ENCODE measurements at places on chromosomes 11 and 22. TPM values are rescaled to one million over a fixed set of nuclear protein-coding genes. Genes with fewer than 3 reads are reported as not detected.

GRCh38 chr11:71397331-71397860, 50.8 kb downstream of the DHCR7 start:
- DNase-seq, result no peak

GRCh38 chr11:569158-569885, 6.9 kb upstream of the PHRF1 start:
- no peak for DNase-seq

Gene MS4A6E
- not detected for total RNA-seq

Gene MFNG
- 8.6 TPM for total RNA-seq

DNA sequence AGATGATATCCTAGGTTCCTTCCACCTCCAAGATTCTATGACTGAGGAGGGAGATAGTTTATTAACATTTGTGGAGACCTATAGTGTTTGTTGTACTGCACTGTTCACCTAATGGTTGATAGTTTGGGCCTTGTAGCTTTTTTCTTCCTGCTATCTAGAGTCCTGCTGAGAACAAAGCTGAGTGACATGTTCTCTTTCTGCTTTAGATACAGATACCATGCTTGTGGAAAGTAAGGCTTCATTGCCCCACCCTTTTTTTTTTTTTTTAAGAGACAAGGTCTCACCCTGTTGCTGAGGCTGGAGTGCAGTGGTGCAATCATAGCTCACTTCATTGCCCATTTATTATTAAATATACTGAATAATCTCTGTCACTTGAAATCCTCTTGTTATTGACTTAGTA, 12.3 kb downstream of the DLAT start:
- no peak for DNase-seq

GRCh38 chr11:21460082-21460481, 732.8 kb upstream of the ANO5 start:
- no peak for DNase-seq

DNA sequence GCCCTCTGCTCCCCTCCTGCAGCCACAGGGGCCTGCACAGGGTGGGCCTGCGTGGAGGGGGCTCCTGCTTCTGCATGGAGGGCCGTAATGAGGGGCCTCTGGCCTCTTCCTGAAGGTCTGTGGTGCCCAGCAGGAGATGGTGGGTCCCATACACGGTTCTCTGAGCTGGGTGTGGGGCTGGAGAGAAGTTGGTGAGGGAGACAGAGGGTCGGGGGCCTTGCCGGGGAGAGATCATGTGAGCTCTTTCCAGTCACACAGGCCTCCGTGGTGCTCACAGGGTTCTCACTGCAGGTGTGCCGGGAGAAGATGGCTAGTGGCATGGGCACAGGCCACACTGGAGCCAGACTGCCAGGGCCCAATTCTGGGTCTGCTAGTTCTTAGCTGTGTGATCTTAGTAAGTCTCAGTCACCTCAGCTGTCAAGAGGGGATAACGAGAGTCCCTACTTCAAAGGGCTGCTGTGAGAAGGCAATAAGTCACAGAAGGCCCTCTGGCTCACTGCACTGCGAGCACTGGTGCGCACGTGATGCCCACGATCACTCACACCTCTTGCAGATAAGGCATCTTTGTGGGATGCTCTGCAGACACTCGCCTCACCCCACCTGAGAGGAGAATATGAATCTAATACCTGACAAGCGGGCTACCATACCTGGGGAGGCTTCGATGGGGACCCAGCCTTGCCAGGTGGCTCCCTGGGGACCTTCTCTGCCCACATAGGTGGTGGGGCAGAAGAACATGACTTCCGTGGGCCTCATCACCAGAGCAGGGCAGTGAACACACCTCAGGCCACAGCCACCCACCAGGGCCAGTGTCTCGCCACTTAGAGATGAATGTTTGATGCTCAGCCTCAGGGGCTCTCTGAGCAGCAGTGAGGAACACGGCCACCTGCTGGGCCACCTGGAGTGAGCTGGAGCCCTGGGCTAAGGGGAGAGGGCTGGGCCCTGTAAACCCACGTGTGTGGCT, 14.5 kb downstream of the KCNC1 start:
- DNase-seq, result peak; percentile 40

Gene VPREB3
- not detected for total RNA-seq

GRCh38 chr11:15493066-15493465, 378.3 kb downstream of the INSC start:
- DNase-seq, result no peak

DNA sequence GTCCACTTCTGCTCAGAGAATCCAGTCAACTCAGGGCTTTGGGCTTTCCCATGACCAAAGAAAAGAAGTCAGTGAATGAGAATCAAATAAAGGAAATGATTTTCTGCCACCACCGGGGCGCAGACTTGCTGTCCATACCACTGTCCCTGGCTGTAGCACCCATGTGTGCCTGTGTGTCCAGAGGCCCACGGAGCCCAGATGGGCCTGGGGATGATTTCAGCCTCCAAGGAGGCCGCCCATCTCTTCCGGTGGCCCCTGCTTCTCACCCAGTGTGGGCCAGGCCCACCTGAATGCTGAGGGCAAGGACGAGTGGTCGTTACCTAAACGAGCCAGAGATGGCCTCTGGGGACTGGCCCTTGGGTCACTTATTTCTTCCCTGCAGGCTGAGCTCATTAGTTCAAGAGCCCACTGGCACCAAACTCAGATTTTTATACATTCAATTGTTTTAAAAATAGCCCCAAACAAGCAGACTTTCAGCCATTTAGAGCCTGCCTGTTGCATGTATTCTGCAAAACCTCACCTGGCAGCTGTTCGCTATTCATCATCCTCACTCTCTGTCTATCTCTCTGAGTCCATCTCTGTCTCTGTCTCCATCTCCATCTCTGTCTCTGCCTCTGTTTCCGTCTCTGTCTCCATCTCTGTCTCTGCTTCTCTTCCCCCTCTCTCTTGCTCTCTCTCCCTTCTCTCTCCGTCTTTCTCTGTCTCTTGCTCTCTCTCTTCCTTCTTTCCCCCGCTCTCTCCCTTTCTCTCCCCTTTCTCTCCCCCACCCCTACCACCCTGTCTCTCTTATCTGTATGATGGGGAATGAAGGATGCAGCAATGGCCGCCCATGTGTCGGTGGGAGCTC, 24.2 kb downstream of the KRTAP5-5 start:
- DNase-seq, result peak; percentile 65

Gene OLFML1
- 2.3 TPM for total RNA-seq

Gene ISX
- total RNA-seq, result not detected

Gene MPPED1
- 0.80 TPM for total RNA-seq

DNA sequence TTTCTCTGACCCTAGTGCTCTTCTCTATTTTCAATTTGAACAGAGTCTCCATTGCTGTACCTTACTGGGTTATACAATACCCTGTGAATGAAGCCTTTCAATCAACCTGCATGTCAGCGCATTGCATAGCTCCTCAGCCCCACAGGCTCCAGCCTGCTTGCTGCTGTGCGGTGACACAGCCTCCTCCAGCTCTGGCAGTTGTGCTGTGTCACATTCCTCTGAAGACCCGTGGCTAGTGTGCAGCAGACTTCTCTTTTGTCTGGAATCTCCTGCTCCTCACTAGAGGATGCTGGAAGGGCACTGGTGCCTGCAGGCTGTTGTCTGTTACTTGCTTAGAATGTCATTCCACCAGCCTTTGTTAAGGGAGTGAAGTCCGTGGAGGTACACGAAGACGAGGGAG, 390.1 kb upstream of the B3GAT1 start:
- no peak for DNase-seq

Gene OR8D4
- total RNA-seq, result not detected

Gene CTSF
- 81.3 TPM for total RNA-seq

DNA sequence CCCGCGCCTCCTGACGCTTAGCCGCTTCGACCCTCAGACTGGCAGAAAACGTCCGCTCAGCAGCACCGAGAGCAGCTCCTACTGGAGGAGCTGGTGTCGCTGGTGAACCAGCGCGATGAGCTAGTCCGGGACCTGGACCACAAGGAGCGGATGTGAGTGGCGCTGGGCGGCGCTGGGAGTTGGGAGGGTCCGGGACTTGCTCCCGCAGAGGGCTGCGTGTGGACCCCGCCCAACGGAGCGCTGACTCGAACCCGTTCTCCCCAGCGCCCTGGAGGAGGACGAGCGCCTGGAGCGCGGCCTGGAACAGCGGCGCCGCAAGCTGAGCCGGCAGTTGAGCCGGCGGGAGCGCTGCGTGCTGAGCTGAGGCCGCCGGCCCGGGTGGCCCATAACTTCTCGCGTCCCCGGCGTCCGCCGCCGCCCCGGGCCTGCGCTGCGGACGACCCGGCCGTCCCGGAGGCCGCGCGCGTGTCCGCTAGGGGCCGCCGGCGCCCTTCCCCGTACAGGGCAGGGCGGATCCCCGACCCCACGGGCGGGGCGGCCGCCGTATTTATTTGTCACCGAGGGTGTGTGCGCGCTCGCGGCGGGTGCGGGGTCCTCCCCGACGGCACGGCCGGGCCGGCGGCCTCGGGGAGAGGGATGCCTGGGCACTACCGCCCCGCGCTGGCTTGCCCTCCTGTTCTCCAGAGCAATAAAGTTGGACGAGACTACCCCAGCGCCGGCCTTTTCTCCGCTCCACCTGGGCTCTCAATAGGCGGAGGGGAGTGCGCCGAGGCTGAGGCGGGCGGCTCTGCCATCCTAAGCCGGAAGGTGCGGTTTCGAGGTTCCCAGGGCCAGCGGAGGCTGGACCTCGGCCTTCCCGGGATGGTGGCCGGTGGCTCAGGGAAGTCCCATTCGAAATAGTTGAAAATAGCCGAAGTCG, 3.4 kb downstream of the KCNK7 start:
- no peak for DNase-seq

DNA sequence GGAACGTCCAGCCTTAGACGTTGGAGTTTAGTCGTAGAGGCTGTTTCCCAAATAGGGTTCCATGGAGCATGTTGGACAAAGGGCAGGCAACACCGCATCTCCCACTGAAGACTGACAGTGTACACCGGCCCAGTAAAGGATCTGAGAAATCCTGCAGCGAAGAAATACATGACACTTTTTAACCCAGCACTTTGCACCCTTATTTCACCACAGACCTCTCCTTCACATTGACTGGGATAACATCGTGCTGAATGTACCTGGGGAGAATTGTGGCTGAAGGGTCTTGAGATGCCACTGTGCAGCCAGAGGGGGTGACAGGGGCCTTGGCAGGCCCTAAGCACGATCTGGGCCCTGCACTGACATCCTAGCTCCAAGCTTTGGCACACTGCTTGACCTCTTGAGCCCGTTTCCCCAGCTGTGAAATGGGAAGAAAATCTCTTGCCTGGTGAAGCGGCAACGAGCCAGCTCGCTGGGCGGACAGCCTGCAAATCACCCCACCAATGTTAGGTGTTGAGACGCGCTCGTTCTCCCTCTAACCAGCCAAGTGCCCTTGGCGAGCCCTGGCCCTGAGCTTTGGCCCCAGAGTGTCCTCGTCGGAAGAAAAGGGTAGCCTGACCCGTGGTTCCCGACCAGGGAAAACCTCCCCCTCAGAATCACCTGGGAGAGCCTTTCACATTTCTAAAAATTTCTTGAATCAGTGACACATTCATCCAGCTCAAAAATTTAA, 13.4 kb downstream of the CD5 start:
- no peak for DNase-seq

- DNase-seq, result no peak
Measured at GRCh38 chr11:62565100-62565802, 8.4 kb downstream of the EEF1G start.

DNA sequence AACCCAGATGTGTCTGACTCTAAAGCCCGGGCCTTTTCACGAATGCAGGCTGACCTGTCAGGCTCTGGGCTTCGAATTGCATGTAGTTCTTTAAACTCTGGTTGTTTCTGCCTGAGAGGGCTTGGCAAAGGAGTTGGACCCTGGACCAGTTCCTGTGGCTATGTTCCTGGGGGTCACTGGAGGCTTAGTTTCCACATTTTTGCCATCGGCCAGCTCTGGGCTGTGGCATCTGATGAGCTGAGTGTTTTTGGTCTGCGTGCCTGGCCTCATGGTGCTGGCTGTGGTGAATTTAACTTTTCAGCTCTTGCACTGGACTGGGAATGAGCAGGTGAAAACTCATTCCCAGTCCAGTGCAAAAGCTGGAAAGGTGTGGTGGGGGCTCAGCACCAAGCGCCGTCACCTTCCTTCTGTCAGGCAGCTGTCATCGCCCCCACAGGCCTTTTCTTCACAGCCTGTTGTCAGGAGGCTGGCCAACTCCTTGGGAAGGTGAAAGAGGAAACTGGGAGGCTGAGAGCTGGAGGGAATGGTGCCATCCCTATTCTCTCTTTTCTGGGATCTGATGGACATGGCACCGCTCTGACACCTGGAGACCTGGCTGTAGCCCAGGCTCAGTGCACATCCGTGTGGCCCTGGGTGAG, 123.6 kb downstream of the ADAMTS15 start:
- no peak for DNase-seq

Gene AGBL2
- total RNA-seq, result 0.89 TPM

- DNase-seq, result peak; percentile 83
Measured at GRCh38 chr11:120125024-120125423, 12.9 kb downstream of the TRIM29 start.

GRCh38 chr11:109885006-109885405, 208.2 kb upstream of the ZC3H12C start:
- no peak for DNase-seq

- DNase-seq, result no peak
Measured at GRCh38 chr22:37213218-37213855, 1.1 kb upstream of the SSTR3 start.

DNA sequence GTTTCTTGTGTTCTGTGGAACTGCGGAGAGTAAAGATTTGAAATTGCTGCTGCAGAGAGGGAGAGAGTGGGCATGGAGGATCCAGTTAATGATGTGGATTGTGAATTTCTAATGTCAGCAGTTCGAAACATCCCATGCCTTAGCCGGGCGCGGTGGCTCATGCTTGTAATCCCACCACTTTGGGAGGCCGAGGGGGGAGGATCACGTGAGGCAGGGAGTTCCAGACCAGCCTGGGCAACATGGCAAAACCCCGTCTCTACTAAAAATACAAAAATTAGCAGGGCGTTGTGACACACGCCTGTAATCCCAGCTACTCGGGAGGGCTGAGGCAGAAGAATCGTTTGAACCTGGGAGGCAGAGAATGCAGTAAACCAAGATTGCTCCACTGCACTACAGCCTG, 1.1 kb upstream of the CAVIN3 start:
- no peak for DNase-seq

- no peak for DNase-seq
Measured at GRCh38 chr11:4825132-4825531, 4.0 kb downstream of the OR51F2 start.

- DNase-seq, result no peak
Measured at GRCh38 chr11:69180726-69181125, 25.0 kb downstream of the SMIM38 start.

DNA sequence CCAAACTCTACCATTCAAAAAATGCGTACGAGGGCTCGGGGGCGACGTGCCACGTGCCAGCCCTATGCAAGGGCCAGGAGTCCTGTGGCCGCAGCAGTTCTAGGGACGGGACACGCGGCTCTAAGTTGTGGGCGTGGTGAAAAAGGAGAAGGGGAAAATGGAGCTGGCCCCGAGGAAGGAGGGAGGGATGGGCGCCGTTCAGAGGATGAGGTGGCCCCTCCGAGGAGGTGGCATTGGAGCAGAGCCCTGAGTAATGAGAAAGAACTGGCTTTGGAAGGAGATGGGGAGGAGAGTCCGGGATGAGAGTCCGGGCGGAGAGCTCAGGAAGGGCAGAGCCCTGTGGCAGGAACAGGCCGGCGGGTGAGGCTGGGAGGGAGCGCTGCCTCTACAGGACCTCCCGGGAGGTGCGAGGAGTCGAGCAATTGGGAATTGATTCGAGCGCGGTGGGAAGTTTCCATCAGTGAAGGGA, 21.0 kb downstream of the OTUB1 start:
- DNase-seq, result no peak

- no peak for DNase-seq
Measured at GRCh38 chr11:47130543-47130942, 46.1 kb downstream of the ARFGAP2 start.

Gene HEPN1
- not detected for total RNA-seq

All from suprapubic skin (tissue), 4 donors.